ENCODE measurements at places on chromosomes 2 and 18.

DNA sequence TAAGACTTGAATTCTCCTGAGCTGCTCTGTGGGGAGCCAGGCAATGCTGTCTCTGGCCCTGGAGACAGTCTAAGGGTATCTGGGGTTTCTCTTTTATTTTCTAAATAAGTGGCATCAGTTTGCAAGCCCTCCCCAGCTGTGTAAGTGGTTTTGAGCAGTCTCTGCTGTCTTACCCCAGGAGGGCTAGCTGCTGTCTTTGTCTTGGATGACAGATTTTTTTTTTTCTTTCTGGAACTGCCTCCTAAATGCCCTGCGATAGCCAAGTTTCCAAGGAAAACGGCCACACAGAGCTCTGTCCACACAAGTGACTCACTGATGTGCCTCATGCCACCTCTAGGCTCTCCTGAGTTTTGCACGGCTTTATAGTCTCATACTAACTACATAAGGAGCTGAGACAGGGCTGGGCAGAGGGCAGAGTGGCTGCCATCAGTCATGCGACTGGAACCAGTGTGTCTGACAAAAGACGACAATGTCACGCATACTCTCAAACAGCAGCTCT lies 37.2 kb upstream of the THOC1 start:
- no peak for DNase-seq

DNA sequence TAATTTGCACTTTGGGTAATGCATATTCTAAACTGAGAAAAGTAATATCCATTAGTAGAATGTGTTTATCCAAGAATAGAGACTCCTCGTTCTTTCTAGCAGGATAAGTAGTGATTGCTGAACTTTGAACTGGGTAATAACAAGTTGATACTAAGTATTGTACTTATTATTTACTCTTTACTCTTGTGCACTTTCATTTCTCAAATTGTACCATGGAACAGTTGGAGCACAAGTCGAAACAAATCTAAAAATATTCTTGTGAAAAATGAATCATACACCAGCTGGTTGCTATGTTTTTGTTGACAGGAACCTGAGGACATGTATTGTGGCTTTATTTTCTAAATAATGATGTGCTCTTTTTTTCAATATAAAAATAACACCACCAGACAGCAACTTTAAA lies 111.9 kb downstream of the RGPD3 start:
- no peak for DNase-seq

GRCh38 chr18:31656754-31657153 lies 27.6 kb downstream of the B4GALT6 start:
- DNase-seq = no peak

- DNase-seq = no peak
Measured at GRCh38 chr2:74430502-74430901, 9.0 kb downstream of the WDR54 start.

GRCh38 chr2:146776596-146776995 lies 1068.2 kb upstream of the ACVR2A start:
- DNase-seq = no peak

- DNase-seq = no peak
Measured at GRCh38 chr18:9617006-9617542, 2.7 kb upstream of the PPP4R1 start.

GRCh38 chr18:70956554-70956953 lies 667.7 kb downstream of the SOCS6 start:
- no peak for DNase-seq

DNA sequence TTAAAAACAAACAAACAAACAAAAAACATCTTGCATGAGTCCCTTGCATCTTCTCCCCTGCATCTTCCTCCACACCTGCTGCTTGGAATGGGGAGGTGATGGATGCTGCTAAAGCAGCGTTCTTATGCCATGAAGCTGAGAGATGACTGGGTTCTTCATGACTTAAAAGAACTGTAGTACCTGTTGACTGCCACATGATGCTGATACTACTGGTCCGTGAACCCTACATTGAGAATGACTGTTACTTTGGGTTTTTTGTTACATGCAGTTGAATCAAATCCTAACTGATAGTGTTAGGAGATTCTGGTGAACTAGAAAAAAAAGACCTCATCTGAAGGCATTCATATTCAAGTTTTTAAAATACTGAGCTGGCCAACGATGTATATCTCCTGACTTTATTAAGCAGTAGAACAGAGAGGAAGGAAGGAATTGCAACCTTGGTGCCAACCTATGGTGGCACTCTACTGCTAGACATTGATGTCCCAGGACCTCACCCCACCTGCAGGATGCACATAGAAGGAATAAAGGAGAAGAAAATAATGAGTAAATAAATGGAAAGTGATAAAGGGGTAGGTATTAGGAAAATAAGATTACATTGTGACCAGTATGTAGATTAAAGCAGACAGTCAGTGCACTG lies 63.2 kb upstream of the SPAG16 start:
- no peak for DNase-seq
